ENCODE measurements at places on chromosomes 2 and 18.

DNA sequence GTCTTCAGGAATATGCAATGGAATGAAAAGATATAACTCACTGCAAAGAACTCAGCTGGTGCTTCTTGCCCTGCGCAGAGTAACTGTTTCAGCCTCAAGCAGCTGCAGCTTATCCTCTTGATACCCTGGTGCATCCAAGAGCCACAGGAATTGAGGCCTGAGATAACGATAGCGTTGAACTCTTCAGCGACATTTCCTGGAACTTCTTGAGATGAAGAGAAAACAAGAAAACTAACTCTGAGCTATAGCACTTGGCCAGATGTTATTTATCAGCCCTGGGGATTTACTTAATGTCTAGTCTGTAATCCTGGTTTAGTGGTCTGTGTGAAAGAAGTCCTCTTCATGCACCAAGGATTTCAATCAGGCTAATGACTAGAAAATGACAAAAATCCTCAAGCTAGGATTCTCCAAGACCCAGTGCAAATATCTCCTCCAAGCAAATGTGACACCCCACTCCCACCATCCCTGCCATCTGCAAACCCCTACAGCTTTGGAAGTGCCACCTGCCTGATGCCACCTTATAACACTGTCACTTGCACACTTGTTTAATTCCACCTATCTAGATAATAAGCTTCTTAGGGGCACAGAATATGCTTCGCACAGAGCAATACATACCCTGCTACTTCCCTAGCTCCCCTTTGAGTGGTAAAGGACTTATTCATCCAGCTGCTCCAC lies 40.6 kb downstream of the EHD3 start:
- no peak for DNase-seq

GRCh38 chr2:152383702-152384101 lies 48.7 kb downstream of the FMNL2 start:
- DNase-seq: no peak

GRCh38 chr2:173205375-173205774 lies 129.7 kb downstream of the MAP3K20 start:
- DNase-seq: no peak

DNA sequence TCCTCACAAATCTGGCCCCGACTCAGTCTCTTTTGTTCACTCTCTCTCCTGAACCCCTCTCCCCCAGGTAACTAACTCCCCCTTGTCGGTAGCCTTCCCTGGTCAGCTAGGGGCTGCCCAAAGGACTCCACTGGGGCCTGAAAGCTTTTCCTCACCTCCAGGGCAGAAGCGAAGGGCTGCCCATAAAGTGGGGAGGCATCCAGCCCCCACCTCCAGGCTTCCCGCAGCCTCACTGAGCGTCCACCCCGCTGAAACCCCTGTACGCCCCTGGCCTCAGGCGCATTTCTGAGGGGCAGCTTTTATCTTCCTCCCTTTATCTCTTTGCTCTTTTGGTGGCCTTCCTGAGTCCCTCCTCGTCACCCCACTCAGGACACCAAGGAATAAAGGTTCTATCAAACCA lies 249.3 kb downstream of the CYP26B1 start:
- DNase-seq: no peak

DNA sequence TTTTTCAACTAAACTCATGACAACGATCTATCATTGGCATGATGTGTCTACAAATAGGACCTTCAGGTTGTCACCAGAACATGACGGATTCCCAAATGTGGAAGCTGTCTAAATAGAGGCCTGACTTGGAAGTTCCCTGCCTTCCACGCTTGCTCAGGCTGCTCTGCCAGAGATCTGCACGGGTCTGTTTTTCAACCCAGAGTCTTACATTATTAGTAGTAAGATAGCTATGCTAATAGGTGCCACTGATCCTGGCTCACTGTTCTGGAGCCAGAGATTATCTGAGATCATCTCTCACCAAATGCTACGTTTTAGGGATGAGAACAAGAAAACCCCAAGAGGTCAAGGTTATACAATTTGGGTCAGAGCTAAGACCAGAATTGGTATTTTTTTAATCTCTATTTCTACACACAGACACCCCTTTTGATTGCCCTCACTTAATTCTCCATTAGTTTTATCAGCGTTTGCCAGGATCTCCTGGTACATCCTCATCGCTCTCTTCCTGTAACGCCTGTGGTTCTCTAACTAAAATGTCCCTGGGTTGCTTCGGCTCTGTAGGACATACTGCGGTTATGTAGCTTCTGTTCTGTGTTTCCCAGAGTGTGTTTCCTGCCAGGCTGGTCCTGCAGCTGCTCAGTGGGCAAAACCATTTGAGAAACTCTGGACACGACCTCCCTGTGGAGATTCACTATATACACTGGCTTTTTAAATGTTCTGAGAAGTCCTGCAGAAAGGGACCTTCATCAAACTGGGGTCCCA lies 5.7 kb downstream of the CDC42EP3 start:
- no peak for DNase-seq

GRCh38 chr18:35376393-35376741 lies 770 bp downstream of the ZNF396 start:
- peak; percentile 20 for DNase-seq

DNA sequence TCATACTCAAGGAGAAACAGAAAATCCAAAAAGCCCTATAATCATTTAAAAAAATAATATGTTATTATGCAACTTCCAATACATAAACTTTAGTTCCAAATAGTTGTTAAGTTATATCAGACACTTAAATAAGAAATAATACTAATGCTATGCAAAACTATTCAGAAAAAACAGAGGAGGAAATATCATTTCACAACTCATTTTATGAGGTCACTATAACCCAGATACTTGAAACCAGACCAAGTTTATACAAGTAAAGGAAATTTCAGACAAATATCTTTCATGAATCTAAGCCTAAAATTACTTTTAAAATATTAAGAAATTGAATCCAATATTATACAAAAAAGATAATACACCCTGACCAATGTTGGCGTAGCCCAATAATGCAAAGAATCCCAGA lies 260.8 kb downstream of the CD226 start:
- no peak for DNase-seq

GRCh38 chr2:15082105-15083058 lies 449.9 kb downstream of the LRATD1 start:
- no peak for DNase-seq

DNA sequence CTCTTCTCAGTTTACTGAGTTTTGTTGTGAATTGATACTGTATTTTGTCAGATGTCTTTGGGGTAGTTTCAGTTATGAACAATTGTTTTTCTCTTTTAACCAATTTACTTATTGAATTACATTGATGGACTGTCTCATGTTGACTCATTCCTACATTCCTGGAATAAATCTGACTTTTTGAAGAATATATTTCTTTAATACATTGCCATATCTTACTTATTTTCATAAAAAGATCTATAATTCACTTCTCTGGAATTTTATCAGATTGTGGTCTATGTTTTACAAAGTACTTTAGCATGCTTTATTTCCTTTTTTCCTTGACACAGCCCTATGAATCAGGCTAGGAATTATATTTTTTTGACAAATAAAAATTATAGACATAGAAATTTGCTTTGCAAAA lies 268.3 kb downstream of the PLCL1 start:
- no peak for DNase-seq

- no peak for DNase-seq
Observed at GRCh38 chr18:69097349-69097748, 299.5 kb downstream of the CCDC102B start.

DNA sequence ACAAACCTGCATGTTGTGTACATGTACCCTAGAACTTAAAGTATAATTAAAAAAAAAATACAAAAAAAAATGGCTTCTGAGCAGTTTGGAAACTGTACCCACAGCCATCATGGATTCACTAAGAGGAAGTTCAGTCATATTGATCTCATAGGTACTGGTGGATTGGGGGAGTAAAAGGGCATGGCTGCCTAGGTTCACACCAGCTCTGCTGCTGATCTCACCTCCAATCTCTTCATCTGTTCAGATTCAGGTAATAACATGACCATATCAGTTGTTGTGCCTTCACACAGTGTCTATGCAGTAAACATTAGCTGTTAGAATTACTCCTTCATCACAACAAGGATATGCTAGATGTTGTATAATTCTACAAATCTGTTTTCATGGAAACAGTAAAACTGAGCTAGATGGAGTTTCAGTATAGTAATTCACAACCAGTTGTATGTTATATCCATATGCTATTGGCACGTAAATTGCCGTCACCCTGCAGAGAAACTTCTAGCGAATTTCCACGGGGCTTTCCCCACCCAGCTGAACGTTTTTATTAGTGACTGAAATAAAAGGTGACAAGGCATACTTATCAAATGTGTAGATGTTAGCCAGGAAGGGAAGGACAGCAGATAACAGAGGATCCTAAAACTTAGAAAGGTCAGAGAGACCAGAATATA lies 59.3 kb upstream of the ITM2C start:
- DNase-seq: no peak

DNA sequence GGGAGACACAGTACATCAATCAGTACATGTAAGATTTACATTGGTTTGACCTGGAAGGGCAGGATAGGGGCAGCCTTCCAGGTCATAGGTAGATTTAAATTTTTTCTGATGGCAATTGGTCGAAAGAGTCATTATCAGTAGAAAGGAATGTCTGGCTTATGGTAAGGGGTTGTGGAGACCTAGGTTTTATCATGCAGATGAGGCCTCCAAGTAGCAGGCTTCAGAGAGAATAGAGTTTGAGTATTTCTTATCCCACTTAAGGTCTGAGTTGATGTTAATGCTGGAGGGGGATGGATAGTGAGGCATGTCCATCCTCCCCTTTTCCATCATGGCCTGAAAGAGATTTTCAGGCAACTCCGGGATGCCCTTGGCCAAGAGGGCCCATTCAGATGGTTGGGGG lies 60.7 kb downstream of the SPTBN1 start:
- no peak for DNase-seq

GRCh38 chr18:79770826-79771225 lies 26.9 kb upstream of the KCNG2 start:
- DNase-seq: no peak

DNA sequence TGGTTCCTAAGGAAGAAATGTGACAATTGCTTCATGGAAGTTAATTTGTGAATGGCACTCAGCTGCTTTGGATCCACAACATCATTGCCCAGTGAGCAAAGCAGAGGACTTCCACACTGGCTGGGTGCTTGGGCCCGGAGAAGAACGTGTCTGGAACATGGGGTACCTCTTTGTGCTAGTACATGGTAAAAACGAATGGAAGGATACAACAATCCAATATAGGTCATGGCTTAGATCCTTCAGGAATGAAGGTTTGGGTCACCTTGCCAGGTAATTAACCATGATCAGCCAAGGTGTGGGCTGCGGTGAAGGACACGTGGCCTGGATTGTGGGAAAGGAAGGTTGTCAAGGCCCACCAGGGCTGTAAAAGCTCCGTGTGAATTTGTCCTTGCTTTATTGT lies 245.9 kb upstream of the HS6ST1 start:
- DNase-seq: no peak

DNA sequence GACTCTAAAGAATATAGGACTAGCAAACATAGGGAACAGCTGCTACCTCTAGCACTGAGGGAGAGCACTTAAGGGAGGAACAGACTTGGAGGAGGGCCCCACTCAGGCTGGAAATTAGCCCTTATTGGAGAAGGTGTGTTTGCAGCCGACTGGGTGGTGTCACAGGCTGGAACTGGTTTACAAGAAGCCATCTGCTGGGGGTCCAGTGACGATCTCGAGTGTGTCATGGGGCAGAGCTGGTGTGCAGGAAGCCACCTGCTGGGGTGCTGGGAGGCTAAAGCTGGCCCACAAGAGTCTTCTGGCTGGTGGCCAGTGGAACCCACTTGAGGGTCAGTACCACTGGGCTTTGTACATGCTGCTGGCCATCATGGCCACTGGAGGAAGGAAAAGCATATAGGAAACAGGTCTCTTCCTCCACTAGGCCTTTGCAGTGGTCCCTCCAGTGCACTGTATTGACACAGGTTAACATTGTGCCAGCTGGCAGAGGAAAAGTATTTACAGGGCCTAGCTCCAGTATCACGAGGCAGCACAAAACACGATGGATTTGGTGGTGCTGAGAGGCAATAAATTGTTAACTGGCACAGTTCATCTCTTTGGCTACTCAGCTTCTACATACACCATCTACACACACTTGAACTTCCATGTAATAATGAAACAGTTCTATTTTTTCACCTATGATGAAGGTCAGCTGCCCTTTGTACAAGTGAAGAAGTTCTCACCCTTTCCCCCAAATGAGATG lies 43.6 kb downstream of the MAP3K20 start:
- no peak for DNase-seq

GRCh38 chr2:2879781-2880180 lies 497.8 kb downstream of the EIPR1 start:
- no peak for DNase-seq

- no peak for DNase-seq
Observed at GRCh38 chr2:119455066-119455718, 23.5 kb downstream of the TMEM37 start.

DNA sequence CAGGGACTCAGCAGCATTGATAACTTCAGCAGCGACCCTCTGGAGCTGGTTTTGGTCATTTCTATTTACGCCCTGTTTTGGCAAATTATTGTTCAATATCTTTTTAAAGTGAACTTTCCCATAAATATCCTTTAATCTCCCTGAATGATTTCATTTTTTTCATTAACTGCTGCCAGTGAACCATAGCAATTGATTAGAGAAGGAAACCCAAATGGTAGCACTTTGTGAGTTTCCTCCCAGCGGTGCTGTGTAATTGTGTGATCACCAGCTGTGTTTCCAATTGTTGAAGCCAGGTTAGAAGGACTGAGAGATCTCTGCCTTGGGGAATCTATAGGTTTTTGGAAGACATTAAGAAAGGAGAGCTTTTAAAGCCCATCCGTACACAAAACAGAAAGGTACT lies 16.3 kb downstream of the MAP3K20 start:
- DNase-seq: no peak

- DNase-seq: no peak
Observed at GRCh38 chr2:64214281-64215115, 70.3 kb upstream of the PELI1 start.

DNA sequence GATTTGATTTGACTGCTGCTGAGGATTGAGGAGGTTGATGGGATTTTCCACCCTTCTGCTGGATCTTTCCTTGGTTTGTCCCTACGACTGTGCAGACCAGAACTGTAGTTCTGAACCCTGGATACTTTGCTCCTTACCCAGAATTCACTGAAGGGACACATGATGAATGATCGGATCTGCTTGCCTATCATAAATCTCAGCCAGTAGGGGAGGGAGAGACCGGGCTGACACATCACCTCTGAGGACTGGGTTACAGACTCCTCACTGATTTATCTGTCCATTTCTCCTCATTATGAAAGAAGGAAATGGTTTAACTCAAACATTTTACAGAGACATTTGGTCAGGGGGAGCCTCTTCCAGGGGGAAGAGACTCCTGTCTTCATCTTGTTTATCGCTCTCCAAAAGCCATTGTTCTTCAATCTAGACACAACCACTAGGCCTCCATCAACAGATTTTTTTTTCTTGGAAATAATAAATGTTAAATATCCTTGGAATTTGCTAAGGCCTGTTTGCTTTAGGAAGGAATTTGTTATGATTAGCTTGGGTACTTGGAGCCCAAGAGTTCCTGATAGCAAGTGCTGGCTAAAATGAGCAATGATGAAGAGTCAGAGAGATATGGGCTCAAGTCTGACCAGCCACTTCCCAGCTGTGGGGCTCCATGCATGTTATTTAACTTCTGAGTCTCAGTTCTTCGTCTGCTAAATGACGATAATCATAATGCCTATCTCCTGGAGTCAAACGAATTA lies 925.5 kb downstream of the SLC4A3 start:
- DNase-seq: no peak
